ENCODE measurements at places on chromosomes 11 and 22.

GRCh38 chr22:22673628-22674027 is 29.2 kb downstream of the GGTLC2 start:
- DNase-seq, result no peak

DNA sequence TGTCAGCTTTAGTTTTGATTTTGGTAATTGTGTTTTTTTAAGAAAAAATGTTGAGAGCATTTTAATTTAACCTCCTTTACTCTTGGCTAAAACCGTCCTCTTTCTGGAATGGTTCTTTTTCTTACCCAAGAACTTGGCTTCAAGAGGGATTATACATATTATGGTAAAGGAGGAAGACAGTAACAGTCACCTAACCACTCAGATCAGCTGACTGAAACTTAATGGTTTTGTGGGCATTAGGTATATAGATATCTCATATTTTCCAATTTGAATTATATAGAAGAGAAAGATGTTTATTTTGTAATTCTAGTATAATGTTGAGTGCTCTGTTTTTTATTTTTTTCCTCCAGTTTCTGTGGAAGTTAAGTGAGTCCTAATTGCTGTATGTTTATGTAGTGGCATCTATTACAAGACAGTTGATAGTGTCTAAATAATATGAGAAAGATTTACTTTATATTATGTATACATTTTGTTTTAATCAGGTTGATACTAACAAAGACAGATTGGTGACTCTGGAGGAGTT is 36.6 kb upstream of the NCR3LG1 start:
- no peak for DNase-seq

- DNase-seq, result no peak
These were observed 16.1 kb upstream of the OR52K1 start for GRCh38 chr11:4466131-4466870.

DNA sequence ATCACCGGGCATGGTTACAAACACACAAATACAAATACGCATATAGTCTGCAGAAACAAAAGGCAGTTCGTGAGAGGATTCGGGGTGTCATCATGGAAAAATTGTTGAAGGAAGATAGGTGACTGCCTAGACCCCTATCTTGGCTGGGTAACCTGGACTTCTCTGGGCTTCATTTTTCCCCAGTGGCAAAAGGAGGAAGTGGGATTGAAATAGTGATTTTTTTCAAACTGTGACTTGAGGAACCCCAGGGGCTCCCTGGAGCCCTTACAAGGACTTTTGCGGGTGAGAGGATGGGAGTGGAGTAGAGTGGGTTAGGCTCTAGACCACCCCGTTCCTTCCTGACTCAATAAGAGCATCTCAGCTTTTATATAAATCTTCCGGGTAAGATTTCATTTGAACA is 1.0 kb upstream of the ELF5 start:
- no peak for DNase-seq

DNA sequence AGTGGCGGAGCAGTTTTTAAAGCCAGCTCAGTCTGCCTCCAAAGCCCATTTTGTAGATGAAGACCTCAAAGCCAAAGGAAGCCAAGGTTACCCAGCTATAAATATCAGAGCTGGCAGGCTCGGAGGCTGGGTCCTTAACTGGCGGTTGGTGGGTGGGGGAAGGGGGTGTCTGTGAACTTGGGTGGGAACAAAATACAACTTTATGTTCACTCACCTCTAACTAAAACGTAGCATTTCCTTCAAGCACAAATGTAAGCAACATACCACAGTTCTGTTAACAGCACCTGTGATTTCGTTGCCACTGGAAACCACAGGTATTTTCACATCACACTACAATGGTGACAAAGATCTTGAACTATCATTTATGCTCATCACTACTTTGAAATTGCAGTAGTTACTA is 99.7 kb upstream of the SYT13 start:
- DNase-seq, result no peak

Measured in cortex of kidney (tissue), 1 donor.